Gastroesophageal sphincter (tissue), 4 donors: ENCODE measurements at places on chromosomes 16 and 17.

GRCh38 chr16:84182680-84183571 is 3.9 kb downstream of the TAF1C start:
- no peak for ATAC-seq

GRCh38 chr16:77881355-77882030 is 93.1 kb downstream of the VAT1L start:
- ATAC-seq, result no peak

DNA sequence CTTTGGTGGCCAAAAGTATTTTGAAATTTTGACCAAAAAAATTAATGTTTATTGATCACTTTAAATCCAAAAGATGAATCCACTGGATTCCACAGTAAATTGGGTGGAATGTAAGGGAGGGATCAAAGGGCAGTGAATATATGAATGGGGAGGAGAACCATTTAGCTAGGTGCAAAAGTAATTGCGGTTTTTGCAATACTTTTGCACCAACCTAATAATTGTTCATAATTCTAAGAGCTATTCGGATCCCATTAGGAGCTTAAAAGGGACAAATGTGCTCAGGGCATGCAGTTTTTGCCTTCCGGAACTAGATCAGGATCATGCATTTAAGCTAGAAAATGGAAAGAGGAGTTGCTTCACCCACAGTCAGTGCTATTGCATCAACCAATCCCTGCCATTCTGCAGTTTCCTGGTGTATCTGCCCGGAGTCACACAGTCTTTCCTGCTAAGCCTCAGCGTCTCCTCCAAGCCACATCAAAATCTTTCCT is at the start of gene LPO:
Gene LPO (plus strand): TSS at position 438 of the 488 bp plus-strand sequence. CDS start 4,396 bp downstream, outside the sequence.
- ATAC-seq, result no peak

GRCh38 chr16:30996324-30996984 is 11.4 kb downstream of the HSD3B7 start:
- ATAC-seq, result peak; percentile 32

GRCh38 chr16:2814551-2815298 is 2.3 kb upstream of the PRSS21 start:
- no peak for ATAC-seq

DNA sequence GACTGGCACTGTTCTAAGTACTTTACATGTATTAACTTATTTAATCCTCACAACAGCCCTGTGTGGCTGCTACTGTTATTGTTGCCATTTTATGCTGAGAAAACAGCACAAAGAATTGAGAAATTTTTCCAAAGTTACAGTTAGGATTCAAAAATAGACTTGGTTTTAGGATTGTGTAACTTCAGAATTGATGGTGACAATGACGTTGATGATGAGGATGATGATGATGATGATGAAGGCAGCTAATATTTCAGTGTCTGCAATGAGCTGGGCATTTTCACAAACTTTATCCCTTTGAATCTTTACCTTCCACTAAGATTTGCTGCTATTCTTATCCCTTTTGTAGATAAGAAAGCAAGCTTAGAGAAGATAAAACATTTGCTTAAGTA is 22.1 kb downstream of the PRKCB start:
- no peak for ATAC-seq

GRCh38 chr16:48535831-48536613 is 74.0 kb downstream of the N4BP1 start:
- ATAC-seq, result peak; percentile 24
